ENCODE measurements at places on chromosomes 4 and X. TPM values are rescaled to one million over a fixed set of nuclear protein-coding genes. Genes with fewer than 3 reads are reported as not detected.

GRCh38 chr4:36348403-36348938 lies 67.1 kb downstream of the DTHD1 start:
- no peaks in the 10 kb centered on the region for H3K27me3 ChIP-seq
- no peaks in the 10 kb centered on the region for H3K4me1 ChIP-seq
- DNase-seq, result no peak
- no peaks in the 10 kb centered on the region for H3K36me3 ChIP-seq
- H3K27ac ChIP-seq, result no peak overlapping the region

The CCNI gene
- 360 TPM for total RNA-seq

The DCHS2 gene
- total RNA-seq, result 0.14 TPM

- H3K27me3 ChIP-seq, result no peaks in the 10 kb centered on the region
- H3K27ac ChIP-seq, result no peak overlapping the region
- H3K36me3 ChIP-seq, result no peaks in the 10 kb centered on the region
- no peaks in the 10 kb centered on the region for H3K4me1 ChIP-seq
- H3K4me3 ChIP-seq, result no peak overlapping the region
- DNase-seq, result no peak
Measured at GRCh38 chrX:127884921-127885320, 167.3 kb downstream of the ACTRT1 start.

- no peak overlapping the region for H3K27ac ChIP-seq
- no peaks in the 10 kb centered on the region for H3K36me3 ChIP-seq
- no peaks in the 10 kb centered on the region for H3K27me3 ChIP-seq
- no peaks in the 10 kb centered on the region for H3K4me1 ChIP-seq
Measured at GRCh38 chr4:31052519-31052918, 332.4 kb downstream of the PCDH7 start.

GRCh38 chr4:78439328-78439727 lies 112.2 kb upstream of the ANXA3 start:
- no peak for DNase-seq
- H3K4me3 ChIP-seq, result no peak overlapping the region
- no peaks in the 10 kb centered on the region for H3K36me3 ChIP-seq
- no peaks in the 10 kb centered on the region for H3K27me3 ChIP-seq
- no peaks in the 10 kb centered on the region for H3K4me1 ChIP-seq

GRCh38 chr4:73892966-73893365 lies 23.8 kb downstream of the CXCL1 start:
- no peaks in the 10 kb centered on the region for H3K27me3 ChIP-seq
- H3K4me1 ChIP-seq, result no peaks in the 10 kb centered on the region
- H3K4me3 ChIP-seq, result no peak overlapping the region
- no peak overlapping the region for H3K27ac ChIP-seq

The GABRB1 gene
- not detected for total RNA-seq

- no peak overlapping the region for H3K27ac ChIP-seq
- no peaks in the 10 kb centered on the region for H3K27me3 ChIP-seq
- no peaks in the 10 kb centered on the region for H3K36me3 ChIP-seq
- H3K4me3 ChIP-seq, result no peak overlapping the region
- peaks cover 5% of the 10 kb centered on the region for H3K4me1 ChIP-seq
- DNase-seq, result no peak
Measured at GRCh38 chrX:68894142-68894512, 65.3 kb downstream of the EFNB1 start.

The WDFY3 gene
- total RNA-seq, result 2.7 TPM

DNA sequence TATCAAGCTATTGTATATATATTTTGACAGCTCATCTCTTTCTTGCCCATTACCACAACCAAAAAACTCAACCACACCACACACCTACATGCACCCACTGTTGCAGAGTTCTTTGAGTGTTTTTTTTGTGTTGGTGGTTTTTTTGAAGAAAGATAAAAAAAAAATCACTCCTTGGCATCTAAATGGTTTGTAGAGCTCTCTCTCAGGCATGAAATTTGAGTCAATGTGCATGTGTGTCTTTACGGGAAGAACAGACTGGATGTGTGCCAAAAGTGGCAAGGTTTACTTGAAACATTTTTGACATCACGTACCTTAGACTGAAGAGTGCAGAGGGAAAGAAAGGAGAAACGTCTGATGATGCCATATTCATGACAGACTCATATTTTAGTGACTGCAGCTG lies 154.2 kb downstream of the FHIP1A start:
- H3K4me1 ChIP-seq, result no peaks in the 10 kb centered on the region
- no peaks in the 10 kb centered on the region for H3K27me3 ChIP-seq
- H3K36me3 ChIP-seq, result no peaks in the 10 kb centered on the region

DNA sequence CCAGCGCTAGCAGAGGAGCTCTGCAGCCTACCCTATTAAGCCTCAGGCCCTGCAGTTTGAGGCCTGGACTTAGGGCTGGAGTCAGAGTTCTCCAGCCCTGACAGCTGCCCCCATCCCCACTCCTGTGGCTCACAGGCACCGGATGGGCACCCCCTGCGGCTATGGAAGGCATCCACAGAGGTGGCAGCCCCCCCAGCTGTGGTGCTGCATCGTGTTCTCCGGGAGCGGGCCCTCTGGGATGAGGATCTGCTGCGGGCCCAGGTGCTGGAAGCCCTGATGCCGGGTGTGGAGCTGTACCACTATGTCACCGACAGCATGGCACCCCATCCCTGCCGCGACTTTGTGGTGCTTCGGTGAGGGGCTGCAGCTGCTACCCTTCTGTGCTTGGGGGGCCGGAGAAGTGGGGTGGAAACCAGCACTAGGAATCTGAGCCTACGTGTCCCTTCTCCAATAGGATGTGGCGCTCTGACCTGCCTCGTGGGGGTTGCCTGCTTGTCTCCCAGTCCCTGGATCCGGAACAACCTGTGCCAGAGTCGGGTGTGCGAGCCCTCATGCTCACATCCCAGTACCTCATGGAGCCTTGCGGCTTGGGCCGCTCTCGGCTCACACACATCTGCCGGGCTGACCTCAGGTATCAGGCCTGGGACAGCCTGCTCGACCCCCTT lies 76.2 kb downstream of the STARD8 start:
- no peaks in the 10 kb centered on the region for H3K4me1 ChIP-seq
- no peaks in the 10 kb centered on the region for H3K27me3 ChIP-seq
- H3K4me3 ChIP-seq, result no peak overlapping the region
- H3K36me3 ChIP-seq, result no peaks in the 10 kb centered on the region

DNA sequence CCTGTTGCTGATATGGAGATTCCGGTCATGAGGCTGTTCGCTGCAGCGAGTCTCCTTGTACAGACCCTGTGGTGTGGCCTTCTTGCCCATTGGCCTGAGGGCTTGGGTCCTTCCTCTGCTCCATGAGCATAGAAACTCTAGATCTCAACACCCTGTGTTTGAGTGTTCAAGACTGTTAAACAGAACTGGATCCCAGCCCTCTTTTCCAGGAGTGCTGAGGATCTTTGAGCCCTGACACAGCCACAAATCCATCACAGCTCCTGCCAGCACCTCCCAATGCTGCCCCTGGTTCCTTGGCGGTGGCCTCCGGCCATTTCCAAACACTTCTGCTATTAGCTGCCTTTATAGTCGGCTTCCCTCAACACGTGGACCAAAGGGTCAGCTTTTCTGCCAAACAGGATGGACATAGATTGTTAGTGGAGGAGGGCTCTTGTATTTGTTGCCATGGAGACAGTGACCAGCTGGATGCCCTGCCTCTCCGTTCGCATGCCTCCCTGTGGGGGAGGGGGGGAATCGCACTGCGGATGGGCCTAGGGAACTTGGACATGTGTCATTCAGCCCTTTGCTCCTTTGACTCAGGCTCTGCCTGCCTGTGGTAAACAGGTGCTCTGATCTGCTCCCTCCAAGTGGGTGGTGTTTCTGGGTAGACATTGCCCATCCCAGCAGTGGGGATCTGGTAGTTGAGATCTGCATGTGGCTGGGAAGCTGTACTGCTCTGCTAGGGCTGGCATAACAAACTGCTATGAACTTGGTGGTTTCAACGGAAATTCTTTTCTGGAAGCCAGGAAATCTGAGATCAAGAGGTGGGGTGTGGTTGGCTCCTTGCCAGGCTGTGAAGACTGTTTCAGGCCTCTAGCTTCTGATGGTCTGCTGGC lies 6.9 kb upstream of the WDR1 start:
- no peaks in the 10 kb centered on the region for H3K36me3 ChIP-seq
- H3K27me3 ChIP-seq, result no peaks in the 10 kb centered on the region
- H3K4me3 ChIP-seq, result no peak overlapping the region
- peaks cover 23% of the 10 kb centered on the region for H3K4me1 ChIP-seq

- no peak for DNase-seq
- no peaks in the 10 kb centered on the region for H3K4me1 ChIP-seq
- H3K27me3 ChIP-seq, result no peaks in the 10 kb centered on the region
- H3K36me3 ChIP-seq, result no peaks in the 10 kb centered on the region
- no peak overlapping the region for H3K27ac ChIP-seq
Measured at GRCh38 chrX:24899391-24899790, 116.4 kb downstream of the ARX start.

- no peak for DNase-seq
- no peaks in the 10 kb centered on the region for H3K36me3 ChIP-seq
- H3K27ac ChIP-seq, result no peak overlapping the region
- H3K4me3 ChIP-seq, result no peak overlapping the region
- H3K4me1 ChIP-seq, result no peaks in the 10 kb centered on the region
Measured at GRCh38 chr4:146637621-146638332, 916 bp upstream of the POU4F2 start.

The UGT2B7 gene
- total RNA-seq, result not detected

GRCh38 chr4:140641105-140641555 lies 72.4 kb upstream of the UCP1 start:
- no peaks in the 10 kb centered on the region for H3K4me1 ChIP-seq
- no peak for DNase-seq
- H3K27me3 ChIP-seq, result no peaks in the 10 kb centered on the region
- H3K4me3 ChIP-seq, result no peak overlapping the region

DNA sequence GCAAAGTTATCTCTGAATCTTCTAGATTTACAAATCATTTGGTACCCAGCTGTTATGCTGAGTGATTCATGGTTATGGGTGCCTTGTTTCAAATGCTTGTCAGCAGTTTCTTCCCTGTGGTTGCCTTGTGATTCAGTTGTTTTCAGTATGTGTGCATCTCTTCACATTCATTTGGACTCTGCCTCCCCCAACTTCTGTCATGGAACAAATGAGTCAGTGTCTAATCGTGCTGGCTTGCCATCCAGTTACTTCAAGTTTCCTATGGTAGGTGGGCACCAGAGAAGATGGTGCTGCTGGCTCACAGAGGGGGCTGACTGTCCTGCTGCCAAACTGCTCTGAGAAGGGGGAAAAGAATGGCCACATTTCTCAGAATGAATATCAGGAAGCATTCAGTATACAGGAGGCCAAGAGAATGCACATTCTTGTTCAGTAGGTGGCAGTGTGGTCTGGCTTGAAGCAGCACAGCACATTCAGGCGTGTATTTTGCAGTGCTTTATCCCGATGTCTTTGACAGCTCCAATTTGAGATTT lies 260.9 kb downstream of the GLUD2 start:
- H3K4me3 ChIP-seq, result no peak overlapping the region
- H3K27ac ChIP-seq, result no peak overlapping the region
- H3K27me3 ChIP-seq, result no peaks in the 10 kb centered on the region
- H3K36me3 ChIP-seq, result no peaks in the 10 kb centered on the region
- DNase-seq, result peak; percentile 5

DNA sequence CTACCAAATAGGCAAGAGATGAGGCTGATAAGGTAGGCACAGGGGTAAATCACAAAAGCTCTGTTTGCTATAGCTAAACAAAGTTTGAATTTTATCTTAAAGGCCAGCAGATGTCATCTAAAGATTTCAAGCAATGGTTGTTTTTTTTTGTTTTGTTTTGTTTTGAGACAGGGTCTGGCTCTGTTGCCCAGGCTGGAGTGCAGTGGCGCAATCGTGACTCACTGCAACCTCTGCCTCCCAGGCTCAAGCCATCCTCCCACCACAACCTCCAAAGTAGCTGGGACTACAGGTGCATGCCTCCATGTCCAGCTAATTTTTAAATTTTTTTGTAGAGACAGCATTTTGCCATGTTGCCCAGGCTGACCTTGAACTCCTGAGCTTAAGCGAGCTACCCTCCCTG lies 43.1 kb upstream of the NEUROG2 start:
- H3K27ac ChIP-seq, result no peak overlapping the region
- DNase-seq, result no peak
- H3K36me3 ChIP-seq, result peaks cover 2% of the 10 kb centered on the region
- no peak overlapping the region for H3K4me3 ChIP-seq

The SCD5 gene
- total RNA-seq, result not detected

GRCh38 chrX:140933874-140934655 lies 68.3 kb upstream of the SPANXB1 start:
- H3K27me3 ChIP-seq, result no peaks in the 10 kb centered on the region
- H3K4me3 ChIP-seq, result no peak overlapping the region
- no peaks in the 10 kb centered on the region for H3K36me3 ChIP-seq
- no peaks in the 10 kb centered on the region for H3K4me1 ChIP-seq

DNA sequence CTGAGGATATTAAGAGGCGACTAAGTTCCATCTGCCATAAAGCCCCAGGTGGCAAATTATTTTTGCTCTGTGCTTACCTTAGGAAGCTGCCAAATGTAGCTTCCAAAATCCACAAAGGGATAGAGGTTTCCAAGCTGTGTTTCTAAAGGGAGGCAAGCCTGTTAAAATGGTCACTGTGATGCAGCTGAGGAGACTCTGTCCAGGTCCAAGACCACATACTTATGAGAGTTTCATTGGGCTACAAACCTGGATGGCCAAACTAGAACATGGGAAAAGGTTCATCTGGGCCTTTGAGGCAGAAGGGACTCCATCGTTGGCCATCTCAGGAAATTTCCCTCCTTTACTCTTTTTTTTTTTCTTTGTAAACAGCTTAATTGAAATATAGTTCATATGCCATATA lies 306.9 kb upstream of the FGF13 start:
- H3K36me3 ChIP-seq, result no peaks in the 10 kb centered on the region
- no peak for DNase-seq
- no peak overlapping the region for H3K27ac ChIP-seq

DNA sequence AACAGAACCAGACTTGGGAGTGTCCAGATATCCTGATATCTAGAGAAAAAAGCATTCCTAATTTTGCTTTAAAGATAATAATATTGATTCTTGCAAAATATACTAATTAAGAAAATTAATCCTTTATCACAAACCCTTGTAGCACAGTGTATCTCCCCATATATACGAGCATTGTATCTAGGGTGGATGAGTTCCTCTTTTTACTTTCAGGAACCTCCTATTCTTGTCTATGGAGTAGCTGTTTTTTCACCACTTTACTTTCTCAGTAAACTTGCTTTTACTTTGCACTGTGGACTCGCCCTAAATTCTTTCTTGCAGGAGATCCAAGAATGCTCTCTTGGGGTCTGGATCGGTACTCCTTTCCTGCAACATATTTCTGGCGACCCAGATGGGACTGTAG lies 103.9 kb downstream of the GLUD2 start:
- H3K36me3 ChIP-seq, result no peaks in the 10 kb centered on the region
- H3K4me3 ChIP-seq, result no peak overlapping the region
- no peak for DNase-seq
- H3K27ac ChIP-seq, result no peak overlapping the region
- no peaks in the 10 kb centered on the region for H3K27me3 ChIP-seq

All from CD4-positive, alpha-beta memory T cell (primary cell).